ENCODE measurements at places on chromosomes 3 and 15. TPM values are rescaled to one million over a fixed set of nuclear protein-coding genes. Genes with fewer than 3 reads are reported as not detected.

BCL6 gene
- 45.7 TPM for polyA plus RNA-seq

GRCh38 chr15:79349525-79349924, 38.6 kb downstream of the TMED3 start:
- DNase-seq = no peak

GRCh38 chr3:47897954-47898353, 95.0 kb downstream of the DHX30 start:
- DNase-seq = no peak

- peak; percentile 61 for DNase-seq
These were observed 193.1 kb downstream of the ABHD5 start for GRCh38 chr3:43883729-43884396.

STRA6 gene
- 0.08 TPM for polyA plus RNA-seq

GRCh38 chr15:48696627-48697312, 51.3 kb upstream of the FBN1 start:
- no peak for DNase-seq

DNA sequence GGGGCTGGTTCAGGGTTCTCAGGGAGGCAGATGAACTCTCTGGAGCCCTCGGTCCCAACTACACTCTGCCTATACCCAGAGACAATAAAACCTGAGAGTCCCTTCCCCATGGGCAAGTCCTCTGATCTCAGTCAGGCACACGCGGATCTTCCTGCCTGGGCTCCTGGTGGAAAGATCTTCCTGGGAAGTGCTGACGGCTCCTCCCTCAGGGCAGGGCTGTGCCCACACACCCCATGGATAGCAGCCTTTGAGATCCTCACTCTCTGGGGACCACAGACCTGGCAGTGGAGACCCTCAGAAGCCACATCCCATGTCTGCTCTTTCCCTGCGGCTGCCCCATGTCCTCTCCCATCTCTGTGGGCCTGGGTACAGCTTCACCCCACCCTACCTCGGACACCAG, 10.4 kb downstream of the SH2D7 start:
- no peak for DNase-seq

AGBL1 gene
- under 0.01 TPM for polyA plus RNA-seq

NTRK3 gene
- 2.4 TPM for polyA plus RNA-seq

SEC22C gene
- polyA plus RNA-seq = 17.4 TPM

DNA sequence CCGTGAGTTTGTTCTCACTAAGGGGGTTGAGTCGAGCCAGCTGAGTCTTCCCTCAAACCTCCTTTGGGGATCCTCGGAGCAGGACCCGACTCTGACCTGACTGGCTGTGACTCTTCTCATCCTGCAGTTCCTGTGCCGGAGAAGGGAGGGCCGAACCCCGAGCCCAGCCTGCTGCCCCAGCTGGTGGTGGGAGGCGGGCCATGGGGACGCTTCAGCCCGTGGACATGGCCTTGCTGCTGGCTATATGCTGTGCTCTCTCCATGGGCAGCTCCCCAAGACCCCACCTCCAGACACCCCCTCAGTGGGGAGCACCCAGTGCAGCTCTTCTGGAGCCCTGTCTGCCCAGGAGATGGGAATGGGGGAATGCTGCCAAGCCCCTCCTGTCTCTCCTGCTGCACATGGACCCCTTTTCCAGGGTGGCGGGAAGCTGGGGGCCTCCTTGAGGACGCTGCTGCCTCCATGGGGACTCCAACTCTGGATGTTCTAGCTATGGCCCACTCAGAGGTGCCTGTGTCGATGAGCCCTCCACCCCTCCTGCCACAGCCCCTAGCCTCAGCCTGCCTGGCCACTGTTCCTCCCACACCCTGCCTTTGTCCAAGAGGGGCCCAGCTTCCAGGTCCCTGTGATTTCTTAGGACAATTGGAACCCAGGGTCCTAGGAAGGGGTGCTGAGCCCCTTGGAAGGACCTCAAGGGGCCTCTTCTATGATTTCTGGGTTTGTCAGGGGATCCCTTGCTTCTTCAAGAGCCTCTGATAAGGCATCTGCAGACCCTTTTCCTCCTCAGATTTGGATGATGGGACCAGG, 12.8 kb downstream of the C15orf39 start:
- no peak for DNase-seq

NEO1 gene
- polyA plus RNA-seq = 6.6 TPM

GRCh38 chr3:115898656-115899410, 275.5 kb downstream of the GAP43 start:
- DNase-seq = no peak

- DNase-seq = no peak
These were observed 7.3 kb downstream of the GMNC start for GRCh38 chr3:190855151-190855550.

- DNase-seq = no peak
These were observed 418.8 kb upstream of the ALCAM start for GRCh38 chr3:104947943-104948342.

DNA sequence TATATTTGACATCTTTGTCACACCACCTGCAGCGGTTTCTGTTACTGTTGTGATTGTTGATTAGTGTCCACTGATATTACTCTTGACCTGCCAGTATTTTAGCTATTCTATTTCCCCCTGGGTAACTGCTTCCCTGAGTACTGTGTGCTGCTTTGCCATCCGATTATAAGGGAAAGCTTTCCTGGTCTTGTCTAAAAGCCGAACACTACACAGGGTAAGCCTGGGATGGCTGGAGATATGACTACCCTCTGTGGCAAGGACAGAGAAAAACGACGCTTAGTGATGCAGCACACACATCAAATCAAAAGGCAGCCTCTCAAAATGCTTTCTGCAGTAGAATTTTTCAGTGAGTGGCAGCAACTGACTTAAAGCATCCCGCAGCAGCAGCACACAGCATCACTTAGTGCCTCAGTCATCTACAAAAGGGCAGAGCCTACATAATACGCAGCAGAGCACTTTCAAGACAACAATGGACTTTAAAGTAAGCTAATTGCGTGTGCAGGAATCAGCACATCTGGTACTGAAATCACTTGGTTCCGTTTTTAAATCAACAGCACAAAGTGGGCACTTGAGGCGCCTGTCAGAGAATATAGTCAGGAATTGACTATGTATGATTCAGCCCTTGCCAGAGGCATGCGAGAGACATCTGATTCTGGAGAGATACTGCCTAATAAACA, 656.3 kb upstream of the TGFBR2 start:
- no peak for DNase-seq

MCCC1 gene
- polyA plus RNA-seq = 47.5 TPM

MTHFS gene
- polyA plus RNA-seq = 45.5 TPM

DNA sequence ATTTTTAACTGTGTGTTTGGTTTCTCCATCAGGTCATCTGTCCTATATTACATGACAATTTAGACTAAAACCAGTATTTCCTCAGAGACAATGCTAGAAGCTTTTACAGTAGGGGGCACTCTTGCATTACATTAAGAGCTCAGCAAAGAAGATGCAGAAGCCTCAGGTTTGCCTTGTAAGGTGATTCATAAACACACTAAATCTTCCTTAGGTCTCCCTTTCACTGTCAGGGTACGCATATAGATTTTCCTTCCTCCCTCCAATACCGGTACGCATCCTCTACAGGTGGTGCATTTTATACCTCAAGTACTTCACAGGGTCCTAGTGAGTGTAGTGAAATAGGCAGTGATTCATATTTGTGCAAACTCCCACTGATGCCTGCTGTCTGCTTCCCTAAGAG, 46.5 kb downstream of the CD86 start:
- no peak for DNase-seq

DNA sequence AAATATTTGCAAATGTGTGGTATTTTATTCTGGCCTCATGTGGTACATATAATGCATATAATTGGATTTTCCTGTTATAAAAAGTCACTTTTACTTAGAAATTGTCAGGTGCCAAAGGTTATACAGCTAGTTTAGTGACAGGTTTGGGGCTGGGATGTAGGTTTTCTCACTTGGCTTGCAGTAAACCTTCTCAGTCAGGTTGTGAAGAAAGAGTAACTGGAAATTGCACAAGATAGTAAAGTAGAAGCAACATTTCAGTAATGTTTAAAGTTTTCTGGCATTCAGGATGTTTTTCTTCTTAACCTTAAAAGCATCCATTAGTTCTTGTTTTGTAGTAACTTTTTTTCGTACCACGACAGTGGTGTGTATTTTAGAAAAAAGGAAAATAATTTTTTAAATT, 53.9 kb downstream of the MEF2A start:
- no peak for DNase-seq

MEX3B gene
- polyA plus RNA-seq = 1.3 TPM

DNA sequence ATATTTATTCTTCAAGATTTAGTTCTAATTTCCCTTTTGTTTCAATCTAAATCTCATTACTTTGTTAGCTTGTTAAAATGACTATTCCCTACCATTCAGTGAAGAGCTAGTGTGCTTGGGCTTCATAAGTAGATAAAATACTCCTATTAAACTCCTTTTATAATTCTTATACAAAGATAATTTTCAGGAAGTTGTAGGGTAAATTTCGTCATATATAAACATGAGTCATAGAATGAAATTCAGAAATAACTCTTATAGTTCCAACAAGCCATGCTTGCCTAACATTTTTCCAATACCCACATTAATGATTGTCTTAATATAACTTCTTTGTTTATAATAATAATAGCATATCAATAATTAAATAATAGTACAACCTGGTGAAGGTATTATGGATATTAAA, 407.3 kb downstream of the NAALADL2 start:
- DNase-seq = no peak

NBEAL2 gene
- polyA plus RNA-seq = 16.3 TPM

DNA sequence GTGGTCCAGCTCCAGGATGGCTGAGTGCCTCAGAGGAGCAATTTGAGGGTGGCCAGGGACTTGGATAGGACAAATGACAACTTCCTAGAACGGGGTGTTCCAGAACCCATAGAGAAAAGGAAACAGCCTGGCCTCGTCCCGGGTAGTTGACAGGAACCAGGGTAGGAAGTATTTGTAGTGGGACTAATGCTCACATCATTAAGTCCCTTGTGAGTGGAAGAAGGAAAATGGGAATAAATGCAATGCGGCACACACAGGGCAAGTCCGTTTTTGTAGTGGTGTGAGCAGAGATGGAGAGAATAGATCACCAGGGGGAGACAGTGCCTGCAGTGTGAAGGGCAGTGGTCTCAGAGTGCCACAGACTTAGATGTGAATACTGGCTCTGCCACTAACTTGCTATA, 19.6 kb downstream of the TIMP4 start:
- DNase-seq = peak; percentile 22

TADA3 gene
- 37.2 TPM for polyA plus RNA-seq

FBXL22 gene
- polyA plus RNA-seq = 20.1 TPM

TGM5 gene
- not detected for polyA plus RNA-seq

DNA sequence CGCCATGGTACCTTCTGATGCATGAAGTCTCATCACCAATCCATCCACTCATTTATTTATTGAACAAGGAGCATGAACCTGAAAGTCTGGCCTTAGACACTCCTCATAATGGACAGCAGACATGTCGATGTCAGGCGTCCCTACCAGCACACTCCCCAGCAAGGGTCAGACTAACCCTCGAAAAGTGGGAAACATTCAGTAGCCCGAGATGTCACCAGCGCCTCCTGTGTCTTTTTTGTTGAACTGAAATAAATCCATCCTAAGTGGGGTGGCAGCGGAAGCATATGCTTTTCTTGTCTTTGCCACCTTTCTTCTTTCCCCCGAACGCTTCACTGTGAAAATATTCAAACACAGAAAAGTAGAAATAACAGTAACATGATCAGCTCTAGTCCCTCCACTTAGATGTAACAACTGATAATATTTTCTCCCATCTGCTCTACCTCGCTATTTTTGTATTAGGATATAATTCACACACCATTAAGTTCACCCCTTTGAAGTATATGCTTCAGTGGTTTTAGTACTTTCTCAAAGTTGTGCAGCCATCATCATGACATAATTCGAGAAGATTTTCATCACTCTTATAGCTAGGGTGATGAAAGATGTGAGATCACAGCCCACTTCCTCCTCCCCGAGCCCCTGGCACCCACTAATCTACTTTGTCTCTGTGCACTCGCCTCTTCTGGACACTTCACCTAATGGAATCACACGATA, 121.6 kb downstream of the ADAMTS17 start:
- no peak for DNase-seq

SLC12A1 gene
- polyA plus RNA-seq = not detected

MORC1 gene
- not detected for polyA plus RNA-seq

DNA sequence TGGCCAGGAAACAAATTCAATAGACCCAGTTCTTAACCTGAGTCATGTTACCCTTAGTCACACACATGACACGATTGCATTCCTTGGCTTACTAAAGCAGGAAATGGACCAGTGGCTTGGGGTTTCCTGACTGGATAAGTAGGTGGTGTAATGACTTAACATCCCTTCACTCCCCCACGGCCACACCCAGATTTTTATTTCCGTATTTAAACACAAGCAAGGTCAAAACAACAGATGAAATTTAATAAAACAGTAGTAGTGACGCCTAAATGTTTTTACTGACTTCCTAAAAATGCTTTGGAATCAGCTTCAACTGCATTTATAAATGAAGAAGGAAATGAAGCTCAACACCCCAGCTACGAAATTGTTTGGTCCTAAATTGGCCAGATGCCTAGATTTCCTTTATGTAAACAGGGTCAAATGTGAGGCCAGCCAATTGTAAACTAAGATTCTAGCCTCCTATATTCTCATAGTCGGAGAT, 324.3 kb downstream of the CHST2 start:
- no peak for DNase-seq

- peak; percentile 80 for DNase-seq
These were observed 130.6 kb upstream of the SEMA6D start for GRCh38 chr15:47586653-47587224.

GRCh38 chr3:149667576-149667975, 9.8 kb upstream of the WWTR1 start:
- DNase-seq = no peak

GRCh38 chr3:197701841-197702240, 34.9 kb downstream of the RUBCN start:
- no peak for DNase-seq

- DNase-seq = no peak
These were observed 77.1 kb upstream of the UBE2E1 start for GRCh38 chr3:23728601-23729117.

INKA1 gene
- 3.0 TPM for polyA plus RNA-seq

- DNase-seq = peak; percentile 10
These were observed 38.7 kb downstream of the C3orf38 start for GRCh38 chr3:88188436-88188835.

DNA sequence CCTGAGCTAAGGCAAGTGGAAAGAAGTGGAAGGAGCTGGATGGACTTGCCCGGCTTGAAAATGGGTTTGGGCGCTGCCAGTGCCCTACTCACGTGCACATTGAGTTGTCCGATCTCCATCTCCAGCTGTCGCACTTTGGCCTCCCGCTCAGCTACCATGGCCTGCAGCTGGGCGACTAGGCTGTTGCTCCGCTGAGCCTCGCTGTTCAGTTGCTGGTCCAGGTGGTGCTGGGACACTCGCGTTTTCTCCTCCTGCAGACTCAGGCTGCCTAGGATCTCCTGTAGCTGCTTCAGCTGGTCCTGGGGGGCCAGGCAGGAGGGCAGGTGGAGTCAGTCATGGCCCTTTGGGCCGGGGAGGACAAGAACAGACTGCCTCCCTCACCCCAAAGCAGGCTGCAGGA, 33.0 kb upstream of the HHATL start:
- no peak for DNase-seq

DNA sequence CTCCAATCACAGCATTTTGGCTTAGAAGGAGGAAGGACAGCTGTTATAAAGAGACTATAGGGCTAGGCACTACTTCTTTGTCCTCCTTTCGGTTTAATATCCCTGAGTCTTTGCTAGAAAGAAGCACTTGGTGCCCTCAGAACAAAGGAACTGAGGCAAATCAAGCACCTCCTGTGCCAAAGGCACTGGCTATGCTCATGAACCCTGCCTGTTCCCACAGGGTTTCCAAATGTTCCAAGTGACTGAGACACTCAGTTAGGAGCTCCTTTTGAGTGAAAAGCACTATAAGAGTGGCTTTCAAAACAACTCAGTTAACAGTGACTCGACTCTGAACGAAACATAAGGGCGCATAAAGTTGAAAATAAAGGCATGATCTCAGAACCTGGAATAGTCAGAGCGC, 25.0 kb downstream of the TBC1D2B start:
- DNase-seq = no peak

GRCh38 chr15:32651229-32651837, 9.8 kb downstream of the SCG5 start:
- DNase-seq = no peak

All from heart left ventricle (tissue), 16 donors.